ENCODE measurements at places on chromosomes 2 and 18. TPM values are rescaled to one million over a fixed set of nuclear protein-coding genes. Genes with fewer than 3 reads are reported as not detected.

The ARHGAP15 gene
- not detected for total RNA-seq

DNA sequence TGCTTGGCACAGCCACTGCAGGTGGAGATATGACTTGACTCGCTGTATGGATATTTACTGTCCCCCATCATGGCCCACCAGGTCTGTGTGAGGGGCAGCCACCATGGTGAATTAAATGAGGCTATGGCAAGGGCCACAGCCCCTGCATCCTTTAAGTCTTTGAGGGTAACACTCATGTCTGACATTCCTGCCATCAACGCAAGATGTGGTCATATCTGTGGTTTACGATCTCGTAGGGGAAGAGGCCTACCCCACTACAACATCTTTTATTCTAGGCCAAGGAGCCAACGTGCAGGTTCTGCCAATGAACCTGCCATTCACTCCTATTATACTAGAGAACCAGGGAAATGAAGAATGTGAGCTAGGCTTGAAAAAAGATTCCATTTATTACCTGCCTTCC, 381.6 kb upstream of the ID2 start:
- H3K27ac ChIP-seq = no peak overlapping the region
- no peaks in the 10 kb centered on the region for H3K36me3 ChIP-seq
- DNase-seq = no peak
- H3K4me1 ChIP-seq = no peaks in the 10 kb centered on the region
- H3K27me3 ChIP-seq = no peaks in the 10 kb centered on the region
- no peak overlapping the region for H3K4me3 ChIP-seq

DNA sequence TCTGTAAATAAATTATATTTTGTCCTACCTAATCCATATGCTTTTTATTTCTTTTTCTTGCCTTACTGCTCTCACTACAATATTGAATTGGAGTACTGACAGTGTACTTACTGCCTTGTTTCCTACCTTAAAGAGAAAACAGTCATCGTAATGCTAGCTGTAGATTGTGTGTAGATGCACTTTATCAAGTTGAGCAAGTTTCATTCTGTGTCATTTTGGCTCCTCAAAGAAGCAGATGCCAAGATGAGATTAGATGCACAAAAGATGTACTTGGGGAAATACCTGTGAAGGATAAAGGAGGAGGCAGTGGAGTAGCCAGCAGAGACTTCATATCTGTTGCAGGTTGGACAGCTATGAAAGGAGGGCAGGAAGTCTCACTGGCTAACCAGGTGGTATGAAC, 145.5 kb downstream of the FTCDNL1 start:
- no peaks in the 10 kb centered on the region for H3K36me3 ChIP-seq
- no peaks in the 10 kb centered on the region for H3K27me3 ChIP-seq
- DNase-seq = no peak
- no peaks in the 10 kb centered on the region for H3K4me1 ChIP-seq
- no peak overlapping the region for H3K27ac ChIP-seq

DNA sequence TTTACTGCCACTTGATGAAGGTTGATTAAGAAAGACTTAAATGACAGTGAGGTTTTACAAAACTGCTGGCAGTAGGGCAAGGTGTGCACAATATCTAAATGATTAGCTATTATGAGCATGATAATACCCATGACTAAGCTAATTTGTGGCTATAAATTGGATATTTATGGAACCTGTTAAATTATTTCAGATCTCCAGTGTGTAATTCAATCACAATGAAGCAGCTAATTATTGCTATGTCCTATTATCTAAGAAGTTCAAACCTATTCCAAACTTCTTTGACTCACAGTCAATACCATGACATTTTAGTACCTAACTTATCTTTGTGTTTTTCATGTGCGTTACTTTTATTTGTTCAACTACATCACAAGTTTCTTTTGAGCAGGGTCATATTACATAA, 253.8 kb upstream of the MMADHC start:
- no peaks in the 10 kb centered on the region for H3K27me3 ChIP-seq
- no peak overlapping the region for H3K27ac ChIP-seq
- DNase-seq = no peak
- H3K36me3 ChIP-seq = no peaks in the 10 kb centered on the region
- H3K4me3 ChIP-seq = no peak overlapping the region
- H3K4me1 ChIP-seq = no peaks in the 10 kb centered on the region

DNA sequence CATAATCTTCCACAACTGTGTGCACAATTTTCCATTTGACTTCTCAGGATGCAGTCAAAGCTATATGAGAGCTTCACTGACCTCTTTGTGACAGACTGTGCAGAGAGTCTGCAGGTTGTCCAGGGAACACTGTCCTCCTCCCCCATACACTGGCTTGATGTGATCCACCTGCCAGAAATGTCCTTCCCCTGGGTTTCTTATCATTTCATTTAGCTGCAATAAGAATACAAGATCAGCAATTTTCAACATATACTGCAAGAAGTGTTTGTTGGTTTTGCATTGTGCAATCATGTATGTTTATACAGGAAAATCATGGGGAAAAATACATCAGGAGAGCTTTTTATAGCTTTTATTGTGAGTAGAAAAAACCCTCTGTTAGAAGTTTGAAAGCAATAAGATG, 150.7 kb downstream of the RAB3GAP1 start:
- no peak for DNase-seq

The KLHL30 gene
- 0.26 TPM for total RNA-seq

GRCh38 chr2:60509066-60509465, 44.4 kb downstream of the BCL11A start:
- peaks cover 18% of the 10 kb centered on the region for H3K4me1 ChIP-seq
- no peak for DNase-seq
- no peak overlapping the region for H3K27ac ChIP-seq
- H3K4me3 ChIP-seq = no peak overlapping the region
- no peaks in the 10 kb centered on the region for H3K36me3 ChIP-seq
- no peaks in the 10 kb centered on the region for H3K27me3 ChIP-seq

DNA sequence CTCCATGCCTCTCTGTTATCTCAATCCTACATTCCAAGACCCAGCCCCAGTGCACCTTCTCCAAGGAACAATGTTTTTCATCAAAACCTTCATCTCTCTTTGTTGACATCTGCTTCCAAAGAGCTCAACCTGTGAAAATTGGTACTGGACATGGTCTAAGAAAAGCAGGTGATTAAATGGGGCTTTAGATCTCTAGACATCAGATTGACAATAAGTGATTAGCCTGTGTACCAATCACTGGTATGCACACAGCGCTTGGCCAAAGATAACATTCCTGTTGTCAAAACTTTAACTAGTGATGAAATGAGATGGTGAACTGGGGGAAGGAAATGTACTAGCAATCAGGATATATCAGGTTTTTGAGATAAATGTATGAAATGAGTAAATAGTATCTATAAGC, 183.3 kb downstream of the TDRD15 start:
- DNase-seq = peak; percentile 73
- H3K4me1 ChIP-seq = peaks cover 35% of the 10 kb centered on the region
- H3K27me3 ChIP-seq = no peaks in the 10 kb centered on the region
- H3K36me3 ChIP-seq = no peaks in the 10 kb centered on the region
- H3K27ac ChIP-seq = no peak overlapping the region
- H3K4me3 ChIP-seq = no peak overlapping the region
